ENCODE measurements at places on chromosomes 5 and 9.

DNA sequence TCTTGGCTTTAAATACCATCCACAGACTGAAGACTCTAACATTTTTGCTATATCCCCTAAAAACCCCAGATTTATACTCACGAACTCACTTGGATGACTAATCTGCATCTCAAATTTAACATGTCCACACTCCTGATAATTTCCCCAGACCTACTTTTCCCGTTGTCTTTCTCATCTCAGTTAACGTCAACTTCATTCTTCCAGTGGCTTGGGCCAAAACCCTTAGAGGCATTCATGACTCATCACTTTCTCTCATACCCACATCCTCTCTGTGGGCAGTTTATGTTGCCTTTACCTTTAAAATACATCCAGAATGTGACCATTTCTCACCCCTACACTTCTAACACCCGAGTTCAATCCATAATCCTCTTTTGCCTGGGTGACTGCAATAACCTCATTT, 96.7 kb downstream of the EDIL3 start:
- DNase-seq: no peak

DNA sequence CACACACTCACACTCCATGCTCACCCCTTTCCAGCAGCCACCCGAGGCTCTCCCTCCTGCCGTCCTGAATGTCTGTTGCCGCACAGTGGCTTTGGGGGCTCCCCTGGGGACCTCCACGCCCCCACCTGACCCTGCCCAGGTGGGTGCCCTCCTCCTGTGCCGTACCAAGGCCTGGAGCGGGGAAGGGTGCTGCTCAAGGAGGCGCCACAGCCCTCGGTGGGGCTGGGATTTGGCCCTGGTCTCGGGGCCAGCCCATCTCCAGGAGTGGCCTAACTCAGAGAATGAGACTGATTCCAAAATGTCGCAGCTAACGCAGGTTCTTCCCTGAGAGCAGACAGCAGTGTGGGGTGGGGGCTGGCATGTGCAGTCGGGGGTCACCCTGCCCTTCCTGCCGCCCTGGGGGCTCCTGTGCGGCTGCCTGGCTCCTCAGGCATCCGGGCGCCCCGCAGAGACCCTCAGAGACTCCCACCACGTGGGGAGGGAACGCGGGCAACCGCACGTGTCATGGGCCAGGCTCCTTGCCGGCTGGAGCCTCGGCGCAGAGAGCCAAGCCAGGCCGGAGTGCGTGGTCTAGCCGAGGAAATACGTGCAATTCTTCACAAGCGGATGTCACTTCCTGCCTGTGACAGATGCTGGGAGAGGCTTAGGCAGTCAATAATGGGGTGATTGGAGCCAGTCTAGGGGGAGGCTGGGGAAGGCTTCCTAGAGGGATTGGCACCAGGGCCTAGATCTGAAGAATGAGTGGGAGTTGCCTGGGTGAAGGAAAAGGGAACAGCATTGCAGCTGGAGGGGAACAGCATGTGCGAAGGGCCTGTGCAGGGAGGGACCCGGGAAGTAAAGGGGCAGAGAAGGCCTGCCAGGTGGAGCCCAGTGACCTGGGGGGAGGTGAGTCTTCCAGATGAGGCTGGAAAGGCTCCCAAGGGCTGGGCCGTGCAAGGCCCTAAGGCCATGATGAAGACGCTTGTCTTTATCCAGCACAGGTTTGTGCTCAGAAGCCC, 44.1 kb downstream of the C9orf50 start:
- no peak for DNase-seq

DNA sequence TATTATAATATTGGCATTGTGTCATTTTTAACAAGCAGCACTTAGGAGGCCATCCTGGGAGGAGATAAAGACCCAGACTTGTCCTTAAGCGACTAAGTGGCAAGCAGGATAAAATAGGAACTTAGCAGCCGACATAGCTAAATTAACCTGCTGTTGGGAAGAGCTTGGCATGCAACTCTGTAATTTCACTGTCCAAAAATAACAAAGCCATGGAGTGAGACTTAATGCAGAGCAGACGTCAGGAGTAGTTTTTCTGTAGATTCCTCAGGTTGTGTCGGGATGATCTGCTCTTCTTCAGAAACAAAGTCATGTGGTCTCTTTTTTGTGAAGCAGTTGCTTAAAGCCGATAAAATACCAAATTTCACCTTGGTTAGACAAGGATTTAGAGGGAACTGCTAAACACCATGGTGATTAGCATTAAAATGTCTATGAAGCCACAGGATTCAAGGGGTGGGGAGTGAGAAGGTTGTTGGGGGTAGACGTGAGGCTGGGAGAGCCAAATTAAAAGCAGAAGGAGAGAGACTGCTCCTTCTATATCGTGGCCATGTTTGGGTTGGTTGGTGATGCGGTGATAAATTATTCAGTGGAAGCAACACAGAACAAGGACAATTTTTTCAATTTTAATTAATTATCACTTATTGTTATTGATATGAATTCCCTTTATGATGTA, 303.0 kb downstream of the CSNK1G3 start:
- no peak for DNase-seq

DNA sequence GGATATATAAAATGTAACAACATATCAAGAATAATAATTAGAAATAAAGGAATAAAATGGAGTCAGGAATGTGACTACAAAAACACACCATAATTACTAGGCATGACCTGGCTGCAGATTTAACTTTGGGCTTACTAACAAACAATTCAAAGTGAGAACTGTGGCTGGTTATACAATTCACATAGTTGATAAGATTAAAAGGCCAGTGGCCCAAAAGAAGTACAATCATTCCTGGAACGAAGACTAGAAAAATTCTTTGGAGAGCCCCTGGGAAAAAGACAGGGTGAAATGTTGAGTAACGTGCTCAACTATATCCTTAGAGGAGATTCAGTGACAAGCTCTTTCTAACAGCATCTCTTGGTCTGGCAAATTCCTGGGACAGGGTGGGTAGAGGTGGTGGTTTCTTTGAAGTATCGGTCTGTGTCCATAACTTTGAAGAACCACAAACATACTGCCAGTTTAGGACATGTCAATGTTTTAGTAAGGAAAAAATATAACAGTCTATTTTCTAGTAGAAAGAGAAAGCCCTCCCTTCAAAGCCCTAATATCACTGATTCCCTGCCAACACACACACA, 75.0 kb upstream of the IL6ST start:
- no peak for DNase-seq

DNA sequence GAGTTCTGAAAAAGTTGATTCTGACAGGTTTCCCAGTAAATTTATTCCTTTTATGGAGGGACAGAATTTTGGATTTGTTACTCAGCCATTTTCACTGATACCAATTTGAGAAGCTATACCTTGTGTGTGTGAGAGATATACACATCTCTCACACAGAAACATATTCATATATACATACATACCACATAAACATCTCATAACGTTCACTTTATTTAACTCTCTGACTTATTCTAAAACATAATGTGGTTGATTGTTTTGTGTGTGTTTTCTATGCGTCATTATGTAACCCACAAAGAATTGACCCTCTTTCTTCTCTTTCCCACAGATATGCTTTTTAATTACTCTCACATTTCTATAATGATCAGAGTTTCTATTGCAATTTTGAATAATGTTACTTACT, 570.8 kb upstream of the TLE4 start:
- DNase-seq: no peak

DNA sequence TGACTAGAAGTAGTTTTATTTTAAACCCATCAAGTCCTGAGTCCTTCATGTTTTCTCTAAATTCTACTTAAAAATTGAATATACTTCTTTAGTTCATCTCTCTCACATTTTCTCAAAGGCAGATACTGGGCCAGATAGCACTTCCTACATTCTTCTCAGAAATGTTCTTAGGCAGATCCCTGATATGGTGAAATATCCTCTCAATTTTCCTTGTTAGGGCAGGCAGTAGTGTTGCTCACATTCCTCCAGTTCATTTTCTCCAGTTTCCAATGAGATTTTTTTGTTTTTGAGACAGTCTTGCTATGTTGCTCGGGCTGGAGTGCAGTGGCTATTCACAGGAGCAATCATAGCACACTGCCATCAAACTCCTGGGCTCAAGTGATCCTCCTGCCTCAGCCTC, 5.7 kb downstream of the GCNT1 start:
- DNase-seq: no peak

- no peak for DNase-seq
Measured at GRCh38 chr9:99387431-99387830, 165.3 kb downstream of the SEC61B start.

DNA sequence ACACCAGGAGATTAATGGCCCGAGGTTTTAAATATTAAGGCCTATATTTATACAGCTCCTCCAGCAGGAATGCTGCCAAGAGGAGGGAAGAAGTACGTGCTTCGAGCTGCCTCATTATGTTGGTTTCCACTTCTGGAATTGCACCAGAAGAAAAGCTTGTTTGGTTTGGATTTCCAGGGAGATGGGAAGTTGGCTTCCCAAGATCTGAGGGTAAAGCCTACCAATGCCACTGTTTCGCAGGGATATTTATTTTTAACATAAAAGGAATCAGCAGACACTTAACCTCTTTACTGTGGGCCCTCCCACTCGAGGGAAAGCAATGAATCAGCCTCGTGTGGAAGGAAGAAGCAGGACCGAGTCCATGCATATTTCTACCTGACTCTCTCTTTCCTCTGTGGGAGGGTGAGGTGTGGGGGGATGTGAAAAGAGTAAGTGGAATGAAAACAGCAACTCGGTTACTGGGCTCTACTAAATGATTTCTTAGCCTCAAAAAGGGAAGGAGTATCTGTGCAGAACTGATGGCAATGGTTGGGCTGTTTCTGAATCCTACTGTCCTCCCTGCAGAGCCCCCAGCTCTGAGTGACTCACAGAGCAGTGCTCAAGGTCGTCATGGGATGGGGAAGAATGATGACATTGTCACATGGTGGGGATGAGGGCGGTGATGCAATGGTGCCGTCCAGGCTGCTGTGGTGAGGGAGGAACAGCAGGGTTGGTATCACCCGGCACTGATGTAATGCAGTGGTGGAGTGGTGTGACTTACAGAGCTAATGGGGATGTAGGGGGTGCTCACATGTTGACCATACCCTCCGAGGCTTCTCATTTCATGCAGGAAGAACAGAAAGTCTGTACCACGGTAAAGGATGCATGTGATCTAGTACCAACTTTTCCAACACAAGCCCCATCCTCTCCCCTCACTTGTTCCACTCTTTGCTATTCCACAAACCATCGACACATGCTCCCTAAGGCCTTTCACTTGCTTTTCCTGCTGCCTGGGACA, 215.0 kb upstream of the PANK3 start:
- DNase-seq: no peak

DNA sequence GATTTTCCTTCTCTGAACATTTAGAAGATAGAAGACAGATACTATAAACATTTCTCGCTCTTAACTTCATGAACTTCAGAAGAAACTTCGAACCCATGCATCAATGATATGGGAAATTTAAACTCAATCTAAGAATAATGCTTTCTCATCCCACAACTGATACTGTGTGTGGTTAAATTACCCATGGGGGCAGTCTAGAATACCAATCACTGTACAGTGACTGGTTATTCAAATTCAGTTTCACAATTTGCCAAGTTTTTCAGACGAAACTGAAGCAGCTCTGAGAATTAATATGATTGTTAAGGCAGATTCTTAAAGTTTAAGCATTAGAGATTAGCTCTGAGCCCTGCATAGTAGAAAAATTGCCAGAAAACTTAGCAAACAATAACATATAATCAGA, 431.0 kb downstream of the SH3GL2 start:
- no peak for DNase-seq

- DNase-seq: no peak
Measured at GRCh38 chr5:1078206-1078605, 33.7 kb downstream of the SLC12A7 start.

GRCh38 chr5:110625376-110625999, 101.0 kb downstream of the TMEM232 start:
- DNase-seq: no peak

DNA sequence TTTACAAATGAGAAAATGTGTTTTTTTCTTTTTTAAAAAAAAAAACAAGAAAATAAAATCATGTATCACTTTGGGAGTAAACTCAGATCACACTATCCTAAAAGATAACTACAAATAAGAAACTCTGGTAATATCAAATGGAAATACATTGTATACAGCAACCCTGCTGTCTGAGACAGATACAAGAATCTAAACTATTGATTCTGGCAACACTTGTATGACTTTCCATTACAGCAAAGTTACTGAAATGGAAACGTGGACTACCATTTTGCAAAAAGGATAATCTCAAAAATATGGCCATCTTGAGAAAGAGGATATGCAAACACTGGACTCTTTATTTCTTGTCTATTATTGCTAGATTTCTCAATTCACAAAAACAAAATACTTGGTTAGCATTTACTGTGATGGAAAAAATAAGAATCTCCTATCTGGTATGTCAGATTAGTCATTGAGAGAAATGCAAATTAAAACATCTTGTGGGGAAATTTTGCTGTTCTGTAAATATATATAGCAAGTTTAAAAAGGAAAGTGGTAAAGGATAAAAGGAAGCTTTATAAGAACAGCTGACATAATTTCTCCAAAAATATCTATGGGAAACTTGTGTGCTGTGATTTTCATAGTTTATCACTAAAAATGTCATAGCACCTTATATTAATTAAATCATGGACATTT, 112.9 kb upstream of the FER start:
- no peak for DNase-seq

GRCh38 chr5:73419465-73420390, 28.8 kb downstream of the FOXD1 start:
- DNase-seq: no peak

- DNase-seq: no peak
Measured at GRCh38 chr5:145245354-145245753, 589.8 kb downstream of the PRELID2 start.

DNA sequence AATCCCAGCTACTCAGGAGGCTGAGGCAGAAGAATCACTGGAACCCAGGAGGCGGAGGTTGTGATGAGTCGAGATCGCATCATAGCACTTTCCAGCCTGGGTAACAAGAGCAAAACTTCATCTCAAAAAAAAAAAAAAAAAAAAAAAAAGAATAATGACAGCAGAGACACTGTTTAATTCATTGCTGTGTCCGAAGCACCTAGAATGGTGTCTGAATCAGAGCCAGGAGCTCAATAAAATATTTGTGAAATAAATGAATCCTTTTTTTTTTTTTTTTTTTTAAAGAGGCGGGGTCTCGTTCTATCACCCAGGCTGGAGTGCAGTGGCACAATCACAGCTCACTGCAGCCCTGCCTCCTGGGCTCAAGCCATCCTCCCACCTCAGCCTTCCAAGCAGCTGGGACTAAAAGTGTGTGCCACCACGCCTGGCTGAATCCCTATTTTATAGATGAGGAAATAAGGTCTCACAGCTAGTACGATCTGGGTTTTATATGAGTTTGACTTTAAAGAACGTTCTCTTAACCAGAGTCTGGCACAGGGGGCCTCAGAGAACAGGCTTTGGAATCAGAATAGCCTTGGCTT, 47.8 kb downstream of the THOC3 start:
- no peak for DNase-seq

- no peak for DNase-seq
Measured at GRCh38 chr5:111892949-111893348, 136.0 kb upstream of the NREP start.
